Smooth muscle cell of bladder (primary cell): ENCODE measurements at places on chromosomes 12 and 14. TPM values are rescaled to one million over a fixed set of nuclear protein-coding genes. Genes with fewer than 3 reads are reported as not detected.

Gene RABGGTA
- 16.6 and 20.1 TPM in 2 replicates for total RNA-seq

Gene TAS2R42
- not detected in 2 replicates for total RNA-seq

Gene GLI1
- total RNA-seq: 0.18 and 0.71 TPM in 2 replicates

Gene P2RX7
- 0.65 and 1.7 TPM in 2 replicates for total RNA-seq

Gene GLIPR1L1
- total RNA-seq: not detected in 2 replicates

Gene CLMN
- 1.9 and 2.1 TPM in 2 replicates for total RNA-seq

Gene KCNMB4
- 0.14 and 1.8 TPM in 2 replicates for total RNA-seq

Gene SYT1
- 1.6 and 2.0 TPM in 2 replicates for total RNA-seq

Gene TARBP2
- total RNA-seq: 34.7 and 39.8 TPM in 2 replicates
